ENCODE measurements at places on chromosomes 6 and 20. TPM values are rescaled to one million over a fixed set of nuclear protein-coding genes. Genes with fewer than 3 reads are reported as not detected.

DNA sequence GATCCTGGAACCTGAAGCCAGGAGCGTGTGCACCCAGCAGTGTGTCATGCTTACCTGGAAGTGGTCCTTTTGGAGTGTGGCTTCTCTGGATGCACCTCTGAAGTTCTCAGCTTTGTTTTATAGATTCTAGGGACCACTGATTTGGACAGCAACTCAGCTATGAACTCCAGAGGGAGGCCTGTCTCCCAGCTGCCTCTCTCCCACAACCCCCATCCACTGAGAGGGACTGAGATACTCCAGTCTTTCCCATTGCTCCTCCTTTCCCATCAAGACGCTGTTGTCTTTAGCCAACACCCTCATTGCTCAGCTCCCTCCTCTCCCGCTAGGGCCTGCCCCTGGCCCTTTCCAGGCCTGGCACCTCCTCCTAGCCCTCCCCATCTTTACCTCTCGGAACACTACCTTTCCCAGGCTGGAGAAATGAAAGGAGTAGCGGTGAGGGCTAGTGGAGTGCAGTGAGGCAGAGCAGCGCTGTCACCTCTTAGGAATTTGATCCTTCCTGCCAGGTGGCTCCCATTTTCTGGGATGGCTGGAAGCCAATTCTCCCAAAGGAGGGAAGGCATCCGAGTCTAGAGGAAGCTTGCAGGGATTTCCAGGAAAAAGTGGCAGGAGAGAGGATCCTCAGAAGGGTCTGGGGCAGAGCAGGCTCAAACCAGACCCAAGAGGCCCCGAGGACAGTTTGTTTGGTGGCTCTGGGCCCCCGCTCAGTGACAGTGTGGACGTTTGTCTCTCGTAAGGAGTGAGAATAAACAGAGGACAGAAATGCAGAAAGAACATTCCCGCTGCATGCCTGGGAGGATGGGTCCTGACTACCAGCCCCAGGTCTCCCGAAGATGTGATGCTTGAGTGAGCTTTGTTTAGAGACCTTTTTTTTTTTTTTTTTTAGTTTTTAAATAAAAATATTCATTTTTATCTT, at the start of gene LRRN4:
TSS of gene LRRN4 (minus strand) at position 285 of the 913 bp plus-strand sequence. CDS start 1,261 bp downstream, outside the sequence.
- no peak for DNase-seq

DNA sequence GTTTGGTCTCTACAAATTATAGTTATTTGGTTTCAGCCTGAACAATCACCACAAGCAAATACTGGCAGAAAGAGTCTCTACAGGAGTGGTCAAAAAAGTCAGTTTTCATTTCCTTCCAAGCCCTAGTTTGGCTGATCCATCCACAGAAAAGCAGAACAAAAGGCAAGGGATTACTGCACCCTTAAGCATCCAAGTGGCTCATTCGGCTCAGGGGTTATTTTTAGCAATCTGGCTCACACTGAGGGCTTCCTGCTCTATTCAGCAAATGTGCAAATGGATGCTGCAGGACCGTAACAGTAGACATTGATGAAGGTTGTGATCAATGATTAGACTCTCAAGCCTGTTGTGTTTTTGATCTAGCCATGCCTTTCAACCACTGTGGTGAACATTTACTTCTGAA, 62.2 kb upstream of the FABP7 start:
- no peak for DNase-seq

DNA sequence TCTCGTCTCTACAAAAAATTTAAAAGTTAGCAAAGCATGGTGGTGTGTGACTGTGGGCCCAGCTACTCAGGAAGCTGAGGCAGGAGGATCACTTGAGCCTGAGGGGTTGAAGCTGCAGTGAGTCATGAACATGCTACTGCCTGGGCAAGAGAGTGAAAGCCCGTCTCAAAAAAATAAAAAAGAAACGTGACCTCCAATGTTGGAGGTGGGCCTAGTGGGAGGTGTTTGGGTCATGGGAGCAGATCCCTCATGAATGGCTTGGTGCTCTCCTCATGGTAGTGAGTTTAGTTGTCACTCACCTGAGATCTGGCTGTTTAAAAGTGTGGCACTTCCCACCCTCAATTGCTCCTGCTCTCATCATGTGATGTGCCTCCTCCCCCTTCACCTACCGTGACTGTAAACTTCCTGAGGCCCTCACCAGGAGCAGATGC, 24.3 kb downstream of the RBL1 start:
- DNase-seq: no peak

DNA sequence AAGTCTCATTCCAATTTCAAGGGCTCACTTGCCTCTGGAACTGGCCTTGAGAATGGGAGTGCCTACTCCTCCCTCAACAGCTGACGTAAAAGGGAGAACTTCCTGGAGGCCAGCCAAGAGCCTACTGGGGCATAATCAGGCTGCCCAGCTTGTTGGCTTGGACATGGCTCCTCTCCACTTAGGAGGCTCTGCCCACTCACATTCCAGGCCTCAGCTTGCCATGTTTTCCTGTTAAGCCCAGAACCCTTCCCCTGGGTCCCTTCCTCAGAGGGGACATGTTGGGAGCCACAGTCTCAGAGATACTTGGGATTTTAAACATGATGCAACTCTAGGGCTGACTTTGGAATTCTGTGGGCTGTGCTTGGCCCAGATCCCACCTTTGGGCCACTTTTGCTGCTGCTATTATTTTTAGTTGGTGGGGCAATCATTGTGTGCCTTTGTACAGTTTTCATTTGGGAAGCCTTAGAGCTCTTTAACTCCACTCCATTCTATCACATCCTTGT, 31.5 kb upstream of the ADTRP start:
- peak; percentile 94 for DNase-seq

DNA sequence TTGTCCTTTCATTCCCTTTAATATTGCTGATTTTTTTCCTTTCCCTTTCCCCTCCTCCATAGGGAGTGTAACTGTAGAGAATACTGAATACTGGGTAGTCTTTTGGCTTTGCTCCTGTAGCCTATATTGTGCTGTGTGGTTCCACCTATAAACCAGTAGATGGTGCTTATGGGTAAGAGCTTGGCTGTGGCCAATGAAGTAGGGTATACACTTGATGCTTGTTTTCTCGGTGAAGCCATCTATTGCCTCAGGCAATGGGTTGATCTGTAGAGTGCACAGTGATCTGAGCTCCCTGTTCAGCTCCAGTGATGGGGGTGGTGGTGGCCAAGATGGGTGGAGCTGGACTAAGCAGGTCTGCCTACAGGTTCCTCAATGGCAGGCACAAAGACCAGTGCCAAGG, 203.3 kb upstream of the IMPG1 start:
- DNase-seq: no peak

DNA sequence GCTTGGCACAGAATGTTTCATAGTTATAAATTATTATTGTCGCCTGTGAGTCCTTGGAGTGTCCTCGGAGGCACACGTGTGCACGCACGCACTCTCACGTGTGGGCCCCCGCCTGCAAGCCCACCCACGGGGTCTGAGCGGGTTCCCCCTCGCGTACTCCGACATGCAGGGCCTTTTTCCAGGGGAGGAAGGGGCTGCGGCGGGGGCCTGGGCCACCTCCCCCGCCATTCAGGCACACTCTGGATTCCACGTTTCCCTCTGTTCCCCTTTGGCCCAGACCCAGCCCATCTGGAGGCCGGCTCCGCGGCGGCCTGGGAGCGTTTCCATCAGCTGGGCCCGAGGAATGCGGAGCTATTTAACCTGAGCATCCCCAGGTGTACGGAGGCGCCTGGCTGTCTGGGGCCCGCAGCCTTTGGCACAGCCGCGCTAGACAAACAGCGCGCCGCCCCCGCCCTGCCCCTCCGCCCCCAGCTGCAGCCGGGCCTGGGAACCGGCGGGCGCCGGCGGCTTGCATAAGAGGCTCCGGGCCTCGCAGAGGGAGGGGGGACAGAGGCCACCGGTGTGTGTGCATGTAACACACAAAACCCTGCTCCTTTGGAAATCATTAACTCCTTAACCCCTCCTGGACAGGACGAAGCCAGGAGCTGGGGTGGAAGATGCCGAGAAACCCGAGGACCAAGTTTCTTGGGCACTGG, 3.3 kb downstream of the ID1 start:
- peak; percentile 93 for DNase-seq

DNA sequence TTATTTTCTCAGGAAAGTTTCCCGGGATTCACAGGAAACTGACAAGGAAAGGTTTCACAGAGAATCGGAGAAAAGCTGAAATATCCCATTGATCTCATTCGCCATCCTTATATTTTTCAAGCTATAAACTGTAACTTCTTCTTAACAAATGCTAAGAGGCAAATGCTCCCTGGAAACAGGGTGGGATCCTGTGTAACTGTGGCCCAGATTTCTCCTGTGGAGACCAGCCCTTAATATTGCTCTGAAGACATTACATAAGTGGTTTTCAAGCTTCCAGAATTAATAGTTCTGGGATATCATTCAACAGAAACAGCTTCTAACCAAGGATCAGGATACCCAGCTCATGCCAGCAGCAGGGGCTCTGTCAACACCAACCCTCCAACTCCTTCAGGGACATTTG, 69.2 kb downstream of the THBS2 start:
- no peak for DNase-seq

DNA sequence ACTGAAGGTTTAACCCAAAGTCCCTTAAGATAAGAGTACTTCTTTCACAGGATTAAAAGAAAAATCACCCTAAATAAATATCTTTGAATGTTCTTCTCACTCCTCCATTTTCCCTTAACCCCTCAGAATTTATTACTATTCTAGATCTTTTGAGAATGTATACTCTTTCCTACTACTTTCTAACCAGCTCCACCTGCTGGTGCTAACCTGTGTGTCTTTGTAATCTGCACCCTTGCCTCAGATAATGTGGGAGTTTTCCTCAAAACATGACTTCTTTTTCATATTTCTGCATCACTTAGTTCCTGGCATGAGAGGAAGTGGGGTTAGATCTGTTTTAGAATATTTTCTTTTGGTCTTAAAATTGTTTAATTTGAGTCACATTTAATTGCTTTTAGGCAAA, 394.2 kb downstream of the BMP2 start:
- DNase-seq: peak; percentile 26

- DNase-seq: no peak
Measured at GRCh38 chr6:167054987-167055386, 55.8 kb downstream of the CEP43 start.

- no peak for DNase-seq
Measured at GRCh38 chr6:101085327-101085726, 204.2 kb upstream of the ASCC3 start.

DNA sequence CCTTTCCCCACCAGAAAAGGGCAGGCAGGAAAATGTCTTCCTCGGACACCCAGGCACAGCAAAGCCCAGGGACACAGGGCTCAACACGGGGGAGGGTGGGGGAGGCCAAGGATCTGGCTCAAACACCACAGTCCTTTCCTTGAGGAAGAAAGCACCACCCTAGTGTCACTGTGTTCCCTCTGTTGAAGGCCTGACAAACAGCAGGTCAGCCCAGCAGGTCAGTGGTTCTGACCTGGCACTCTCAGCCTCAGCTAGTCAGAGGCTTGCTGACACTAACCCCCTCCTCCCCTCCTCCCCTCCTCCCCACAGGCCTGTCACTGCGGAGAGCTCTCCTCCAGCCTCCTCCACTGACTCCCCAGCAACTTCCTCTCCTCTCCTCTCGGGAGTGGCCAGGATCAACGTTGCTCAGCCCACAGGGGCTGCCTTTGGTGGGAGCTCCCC, 239.6 kb downstream of the LRFN2 start:
- no peak for DNase-seq

- no peak for DNase-seq
Measured at GRCh38 chr6:142802124-142802523, 142.9 kb downstream of the HIVEP2 start.

DNA sequence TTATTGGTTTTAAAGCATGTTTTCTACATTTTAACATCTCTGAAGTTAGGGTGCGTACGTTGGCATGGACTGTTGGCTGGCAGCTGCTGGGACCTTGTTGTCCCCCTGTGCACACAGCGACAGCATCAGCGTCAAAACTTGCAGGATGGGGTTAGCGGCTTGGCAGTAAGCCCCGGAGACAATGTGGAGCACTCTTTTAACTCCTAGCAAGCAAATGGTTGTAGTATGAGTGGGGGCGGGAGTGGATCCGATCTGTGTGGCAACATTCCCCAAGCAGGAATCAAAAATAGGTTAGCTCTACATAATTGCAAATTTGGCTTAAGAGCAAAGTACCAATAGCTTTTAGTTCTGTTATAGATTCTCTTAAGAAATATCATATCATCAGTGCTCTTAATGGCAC, 70.1 kb downstream of the NRN1 start:
- DNase-seq: no peak

GRCh38 chr20:50904067-50904570, 27.1 kb downstream of the ADNP start:
- no peak for DNase-seq

DNA sequence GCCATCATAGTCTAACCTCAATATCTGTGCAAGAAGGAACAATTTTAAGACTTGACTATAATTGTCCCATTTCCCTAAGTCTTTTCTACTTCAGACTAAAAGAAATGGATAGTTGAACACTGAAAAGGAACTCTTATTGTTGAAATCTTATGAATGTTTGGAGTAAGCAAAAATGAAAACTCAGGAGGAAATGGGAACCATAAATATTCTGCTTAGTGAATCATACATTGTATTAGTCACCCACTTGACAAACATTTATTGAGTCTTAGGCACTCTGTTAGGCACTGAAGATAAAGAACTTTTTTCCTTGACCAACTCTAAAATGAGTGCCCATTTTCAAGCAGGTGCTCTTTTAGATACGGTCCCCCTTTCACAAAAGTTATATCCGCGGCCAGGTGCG, 8.7 kb downstream of the CCDC170 start:
- no peak for DNase-seq

DNA sequence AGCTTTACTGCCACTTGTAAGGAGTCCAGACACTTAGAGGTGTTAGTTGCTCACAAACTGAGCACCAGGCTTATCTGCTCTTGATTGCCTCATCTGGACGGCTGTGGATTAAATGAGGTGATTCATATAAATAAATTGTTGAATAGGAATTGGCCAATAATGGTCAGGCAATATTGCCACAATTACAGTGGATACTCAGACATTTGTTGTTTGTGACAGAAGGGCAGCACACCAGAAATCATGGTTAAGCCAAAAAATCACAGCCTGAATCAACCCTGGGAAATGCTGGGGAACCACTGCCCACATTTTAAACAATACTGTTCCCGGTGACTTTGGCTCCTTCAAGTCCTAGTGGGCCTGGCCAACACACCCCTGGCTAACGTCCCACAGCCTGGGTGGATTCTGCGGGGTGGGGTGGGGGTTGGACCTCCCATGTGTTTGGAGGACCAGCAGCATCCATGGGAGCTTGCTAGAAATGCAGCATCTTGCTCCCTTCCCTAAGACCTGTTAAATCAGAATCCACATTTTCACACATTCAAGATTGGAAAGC, 29.5 kb upstream of the SPDEF start:
- DNase-seq: no peak

DNA sequence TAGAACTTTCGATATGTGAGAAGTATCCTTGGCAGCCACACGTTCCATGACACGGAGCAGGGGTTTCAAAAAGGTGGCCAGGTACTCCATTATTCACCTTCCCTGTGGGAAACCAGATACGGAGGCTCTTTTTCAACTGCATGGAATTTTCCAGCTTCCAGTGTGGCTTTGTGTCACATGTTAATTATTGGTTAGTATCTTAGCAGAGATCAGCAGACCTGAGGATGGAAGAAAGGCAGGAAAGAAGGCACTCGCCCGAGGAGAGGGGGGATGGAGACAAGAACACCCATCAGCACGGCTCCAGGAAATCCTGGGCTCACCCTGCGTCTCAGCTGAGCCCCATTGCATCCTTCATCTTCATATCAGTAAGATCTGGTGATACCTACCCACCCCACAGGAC, 115.5 kb downstream of the PXDC1 start:
- DNase-seq: no peak

SNAP25 gene
- total RNA-seq: 0.67 TPM

TP53TG5 gene
- total RNA-seq: 0.40 TPM

SLC35D3 gene
- 0.32 TPM for total RNA-seq

ZSCAN31 gene
- total RNA-seq: 7.0 TPM

SMLR1 gene
- not detected for total RNA-seq

XKR7 gene
- 0.07 TPM for total RNA-seq

BPIFB4 gene
- total RNA-seq: not detected

OGFR gene
- total RNA-seq: 36.8 TPM

EYS gene
- 0.82 TPM for total RNA-seq
